ENCODE measurements at places on chromosomes 6 and 20.

GRCh38 chr20:57212534-57213276 lies 53.7 kb downstream of the BMP7 start:
- no peak for DNase-seq

DNA sequence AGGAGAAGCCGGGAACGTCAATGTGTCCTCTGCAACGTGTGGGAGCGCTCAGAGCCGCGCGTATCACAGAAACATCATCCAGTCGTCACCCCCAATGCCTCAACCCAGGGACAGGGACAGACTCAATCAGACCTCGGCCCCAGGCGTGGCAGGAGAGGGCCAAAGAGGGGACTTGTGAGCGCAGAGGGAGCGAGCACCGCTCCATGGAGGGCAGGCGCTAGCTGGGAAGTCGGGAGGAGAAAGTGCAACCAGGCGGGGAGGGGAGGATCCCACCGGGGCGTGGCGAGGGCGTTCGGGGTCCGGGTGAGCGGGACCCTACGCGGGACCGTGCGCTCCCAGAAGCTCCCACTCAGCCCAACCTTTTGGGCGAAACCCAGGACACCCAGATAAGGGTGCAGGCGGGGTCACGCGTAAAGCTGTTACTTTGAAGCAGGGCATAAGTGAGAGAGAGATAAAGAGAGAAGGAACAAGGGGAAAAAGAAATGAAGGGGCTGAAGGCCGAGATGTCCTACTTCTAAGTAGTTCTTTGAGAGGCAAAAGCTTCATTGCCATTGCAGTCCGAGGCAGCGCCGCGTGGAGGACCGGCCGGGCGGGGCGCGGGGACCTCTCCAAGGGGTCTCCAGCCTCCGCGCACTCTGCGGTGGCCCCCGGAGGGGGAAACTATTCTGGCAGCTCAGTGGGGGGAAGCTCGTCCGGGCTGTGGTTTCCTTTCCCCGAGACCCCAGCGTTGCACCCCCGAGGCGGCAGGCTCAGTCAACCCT lies 862 bp upstream of the SOBP start:
- DNase-seq, result peak; percentile 41

GRCh38 chr6:78511009-78511408 lies 356.3 kb upstream of the IRAK1BP1 start:
- no peak for DNase-seq

- no peak for DNase-seq
These were observed 17.4 kb downstream of the PEX3 start for GRCh38 chr6:143468026-143468425.

GRCh38 chr6:39801456-39802251 lies 9.5 kb downstream of the DAAM2 start:
- DNase-seq, result no peak

DNA sequence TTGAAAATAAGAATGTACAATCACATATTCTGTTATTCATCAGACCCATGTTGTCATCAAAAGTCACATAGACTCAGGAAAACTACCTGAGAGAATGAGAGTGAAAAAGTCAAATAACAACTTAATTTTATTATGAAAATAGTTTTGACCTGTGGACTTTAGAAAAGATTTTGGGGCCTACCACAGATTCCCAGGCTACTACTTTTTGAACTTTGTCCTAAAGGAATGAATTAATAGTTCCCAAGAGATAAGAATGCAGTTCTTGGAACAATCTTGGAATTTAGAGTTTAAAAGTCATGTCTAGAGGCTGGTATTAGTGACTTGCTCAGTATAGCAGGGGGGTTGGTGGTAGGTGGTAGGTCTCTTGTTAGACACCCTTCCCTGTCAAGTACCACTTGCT lies 3.3 kb downstream of the TAF8 start:
- no peak for DNase-seq

- no peak for DNase-seq
These were observed 62.2 kb downstream of the GMDS start for GRCh38 chr6:2183246-2183645.

- DNase-seq, result no peak
These were observed 16.0 kb downstream of the RPS12 start for GRCh38 chr6:132830334-132830751.

DNA sequence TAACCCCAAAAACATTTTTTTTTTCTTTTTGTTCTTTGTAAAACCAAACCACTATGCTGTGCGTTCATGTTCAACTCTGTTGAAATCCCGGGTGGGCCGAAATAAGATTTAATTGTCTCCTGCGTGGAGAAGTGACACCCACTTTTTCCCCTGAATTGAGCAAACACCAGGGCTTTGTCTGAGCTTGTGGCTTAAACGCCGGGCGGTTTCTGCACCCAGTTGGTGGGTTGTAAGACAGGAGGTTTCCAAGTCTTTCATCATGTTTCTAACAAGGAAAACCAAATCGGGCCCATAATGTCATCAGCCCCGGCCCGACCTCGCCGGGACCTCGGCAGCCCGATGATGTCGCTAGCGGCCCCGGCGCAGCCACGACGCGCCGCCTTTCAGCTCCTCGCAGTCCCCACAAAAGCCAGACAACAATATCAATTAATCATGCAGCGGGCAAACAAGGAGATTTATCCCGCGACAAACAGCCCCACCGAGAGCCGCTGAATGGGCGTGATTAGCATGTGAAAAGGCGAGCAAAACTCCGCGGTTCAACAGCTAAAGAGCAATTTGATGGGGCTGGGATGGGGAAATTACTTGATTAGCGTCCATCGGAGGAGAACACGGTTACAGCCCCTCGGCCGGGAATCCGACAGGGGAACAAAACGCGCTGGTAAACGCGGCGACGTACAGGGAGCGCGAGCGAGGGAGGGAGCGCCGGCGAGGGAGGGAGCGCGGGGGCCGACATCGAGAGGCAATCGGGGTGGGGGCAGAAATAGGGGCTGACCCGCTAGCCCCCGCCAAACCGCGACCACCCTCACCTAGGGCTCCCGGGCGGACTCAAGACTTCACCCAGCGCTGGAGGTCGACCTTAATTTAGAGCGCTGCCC lies 5.3 kb downstream of the LINC00237 start:
- DNase-seq, result peak; percentile 46

- DNase-seq, result no peak
These were observed 147.7 kb upstream of the RPS6KA2 start for GRCh38 chr6:166774770-166775169.

DNA sequence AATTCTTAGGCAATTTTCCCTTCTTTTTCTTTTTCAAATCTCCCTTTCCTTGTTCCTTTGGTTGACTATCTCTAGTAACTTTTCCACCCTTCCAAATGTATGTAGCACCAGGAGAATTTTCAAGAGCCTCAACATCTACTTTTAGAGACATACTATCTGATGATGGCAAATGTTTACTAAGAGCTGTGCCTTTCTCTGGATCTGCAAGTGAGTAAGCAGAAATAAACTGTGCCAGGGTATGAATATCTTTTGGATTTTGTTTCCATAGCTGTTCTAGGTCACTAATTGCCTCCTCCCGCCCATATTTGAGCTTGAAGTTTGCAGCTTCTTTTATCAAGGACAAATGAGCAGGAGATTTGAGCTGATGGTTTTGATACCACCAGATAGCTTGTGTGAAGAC lies 69.5 kb downstream of the GTF2H5 start:
- DNase-seq, result no peak

DNA sequence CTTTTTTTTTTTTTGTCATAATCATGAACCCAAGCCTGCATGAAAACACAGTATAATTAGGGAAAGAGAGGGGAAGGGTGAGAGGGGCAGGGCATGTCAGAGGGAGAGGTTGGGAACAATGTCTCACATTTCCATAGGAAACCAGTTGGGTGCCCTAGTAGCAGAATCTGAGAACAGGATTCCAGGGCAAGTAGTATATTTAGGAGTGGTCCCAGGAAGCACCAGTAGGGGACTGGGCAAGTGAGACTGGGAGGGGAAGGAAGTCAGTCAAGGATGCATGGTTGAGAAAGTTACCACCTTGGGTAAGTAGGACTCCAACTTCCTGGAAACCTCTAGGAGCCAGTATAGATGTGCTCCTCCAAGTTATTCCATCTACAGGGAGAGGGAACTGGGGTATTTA lies 88.6 kb upstream of the MAFB start:
- DNase-seq, result no peak

All from activated CD4-positive, alpha-beta T cell treated with anti-CD3 and anti-CD28 coated beads for 48 hours (primary cell).